Stimulated activated CD8-positive, alpha-beta memory T cell treated with anti-CD3 and anti-CD28 coated beads, Interleukin-12 subunit alpha, Interleukin-12 subunit beta, amount 100 ng/mL, for 1 hour (primary cell): ENCODE measurements at places on chromosomes 2 and 18.
A peak's percentile ranks its signal among the peaks of the same experiment; 100 is the strongest.

DNA sequence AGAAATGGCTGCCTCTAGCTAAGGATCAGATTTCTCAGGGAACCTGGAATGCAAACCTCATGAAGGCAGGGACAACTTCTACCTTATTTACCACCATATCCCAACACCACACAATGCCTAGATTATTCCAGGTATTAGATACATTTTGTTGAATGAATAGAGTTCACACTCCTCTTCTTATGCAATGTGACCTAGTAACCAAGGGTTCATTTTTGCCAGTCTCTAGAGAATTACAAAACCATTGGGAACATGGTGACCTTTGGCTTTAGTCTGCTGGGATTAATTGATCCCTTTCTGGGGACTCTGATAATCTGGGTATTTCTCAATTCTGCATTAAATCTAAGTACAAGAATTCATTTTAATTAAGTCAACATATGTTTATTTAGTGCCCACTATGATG lies 35.2 kb upstream of the SERTAD2 start:
- DNase-seq, result no peak

DNA sequence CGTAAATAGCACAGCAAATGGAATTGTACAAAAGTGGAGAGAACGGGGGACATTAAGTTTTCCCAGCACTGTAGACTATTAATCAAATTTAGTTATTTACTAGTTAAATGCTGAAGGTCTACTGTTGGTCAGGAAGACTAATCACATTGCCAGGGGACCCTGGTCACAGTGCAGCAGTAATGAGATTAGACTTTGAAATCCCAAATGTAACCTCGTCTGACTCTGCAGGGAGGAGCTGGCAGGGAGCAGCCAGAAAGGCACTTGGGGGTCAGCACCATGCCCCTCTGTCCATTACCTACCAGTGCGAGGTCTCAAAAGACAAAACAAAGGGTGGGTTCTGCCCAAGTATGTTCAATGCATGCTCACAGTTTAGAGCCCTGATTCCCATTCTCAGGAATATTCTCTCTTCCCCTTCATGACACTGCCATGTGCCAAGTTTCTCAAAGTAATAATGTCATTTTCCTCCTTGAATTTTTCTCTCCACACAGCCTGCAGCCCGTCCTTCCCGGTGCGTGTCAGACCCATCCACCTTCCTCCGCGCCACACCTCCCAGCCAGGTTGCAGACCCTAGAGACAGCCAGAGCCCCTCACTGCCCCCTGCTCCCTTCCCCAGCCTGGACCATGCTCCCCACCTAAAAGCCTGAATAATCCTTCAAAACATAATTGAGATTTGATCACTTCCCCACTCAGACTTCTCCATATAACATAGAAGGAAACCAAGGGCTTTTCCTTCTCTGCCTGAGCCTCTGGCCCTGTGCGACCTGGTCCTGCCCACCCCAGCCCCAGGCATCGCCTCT lies 52.5 kb downstream of the TMEM18 start:
- no peak for DNase-seq

DNA sequence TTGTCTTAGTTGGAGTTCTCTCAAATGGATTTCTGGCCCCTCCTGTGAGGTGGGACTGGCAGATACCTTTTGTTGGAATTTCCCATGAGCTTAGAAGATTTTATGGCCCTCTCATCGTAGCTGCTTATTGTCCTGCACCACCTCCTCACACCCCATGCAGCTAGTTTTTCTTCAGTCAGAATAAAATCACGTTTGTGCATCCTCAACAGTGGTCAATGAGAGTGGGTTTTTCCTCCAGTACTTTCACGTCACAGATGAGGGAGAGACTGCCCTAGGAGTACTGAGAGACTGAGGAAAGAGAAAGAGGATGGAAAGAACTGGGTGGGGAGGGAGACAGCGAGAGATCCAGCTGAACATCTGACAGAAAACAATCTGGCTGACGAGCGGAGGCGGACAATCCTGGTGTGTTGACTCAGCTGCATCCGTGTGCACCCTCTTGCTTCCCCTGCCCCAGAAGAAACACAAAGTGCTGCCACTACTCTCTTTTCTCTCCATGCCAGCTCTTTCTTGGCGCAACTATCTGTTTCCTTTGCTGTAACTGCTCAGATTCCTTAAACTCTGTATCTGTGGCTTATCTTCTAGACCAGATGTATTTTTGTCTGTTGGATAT lies 7.4 kb downstream of the RAPGEF4 start:
- DNase-seq, result no peak

- DNase-seq, result no peak
These were observed 116.3 kb upstream of the HAAO start for GRCh38 chr2:42908518-42909200.

- DNase-seq, result no peak
These were observed 147.7 kb upstream of the GATA6 start for GRCh38 chr18:22021701-22022100.

- DNase-seq, result no peak
These were observed 44.1 kb upstream of the GPC1 start for GRCh38 chr2:240391111-240392051.

DNA sequence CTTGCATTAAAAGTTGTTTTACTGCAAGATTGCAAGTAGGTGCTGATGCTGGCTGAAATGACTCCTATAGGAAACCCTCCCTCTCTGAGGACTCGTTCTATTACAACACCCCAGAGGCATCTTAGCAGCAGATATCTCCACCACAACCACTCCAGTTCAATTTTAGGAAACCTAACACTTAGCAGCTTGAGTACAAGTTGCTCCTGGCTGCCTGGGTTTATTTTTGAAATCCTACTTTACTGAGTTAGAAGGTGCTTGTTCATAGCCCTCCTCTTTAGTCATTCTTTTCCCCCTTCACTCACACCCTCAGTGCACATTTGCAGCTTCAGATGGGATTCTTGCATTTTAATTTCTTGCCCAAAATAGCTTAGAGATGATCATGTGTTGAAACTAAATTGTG lies 111.5 kb downstream of the MTCL1 start:
- DNase-seq, result no peak

- no peak for DNase-seq
These were observed 50.9 kb downstream of the COL3A1 start for GRCh38 chr2:189024901-189025618.

- DNase-seq, result no peak
These were observed 12.3 kb downstream of the KCTD1 start for GRCh38 chr18:26536032-26536431.

GRCh38 chr2:75458201-75458600 lies 102.5 kb downstream of the EVA1A start:
- no peak for DNase-seq

DNA sequence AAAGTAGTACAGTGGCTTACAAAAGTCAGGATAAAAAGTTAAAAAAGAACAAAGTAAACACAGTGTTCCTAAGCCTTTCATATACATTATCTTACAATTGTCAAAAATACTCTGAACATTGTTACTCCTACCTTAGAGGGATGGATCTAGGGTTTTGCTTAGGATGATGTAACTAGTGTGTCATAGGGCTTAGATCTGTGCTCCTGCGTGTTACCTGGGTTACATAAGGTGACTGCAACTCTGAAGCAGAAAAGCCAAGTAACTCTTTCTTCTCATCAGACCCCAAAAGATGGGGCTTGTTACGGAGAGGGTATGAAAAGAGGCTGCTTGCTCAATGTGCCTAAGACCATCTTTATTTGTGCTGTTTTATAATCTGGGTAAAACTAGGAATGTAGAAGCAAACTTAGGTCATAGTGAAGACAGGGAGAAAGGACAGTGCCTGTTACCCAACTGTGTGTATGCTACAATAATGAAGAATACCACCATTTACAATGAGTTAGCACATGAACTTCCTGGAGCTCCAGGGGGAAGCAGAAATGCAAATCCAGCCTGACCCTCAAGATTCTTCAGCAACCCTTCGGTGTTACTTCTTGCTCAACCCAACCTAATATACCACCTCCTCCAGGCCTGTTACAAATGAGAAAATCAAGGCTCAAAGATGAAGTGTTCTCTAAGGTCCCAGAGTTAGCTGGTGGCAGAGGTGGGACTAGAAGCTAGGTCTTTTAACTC lies 42.0 kb upstream of the STK17B start:
- DNase-seq, result no peak

DNA sequence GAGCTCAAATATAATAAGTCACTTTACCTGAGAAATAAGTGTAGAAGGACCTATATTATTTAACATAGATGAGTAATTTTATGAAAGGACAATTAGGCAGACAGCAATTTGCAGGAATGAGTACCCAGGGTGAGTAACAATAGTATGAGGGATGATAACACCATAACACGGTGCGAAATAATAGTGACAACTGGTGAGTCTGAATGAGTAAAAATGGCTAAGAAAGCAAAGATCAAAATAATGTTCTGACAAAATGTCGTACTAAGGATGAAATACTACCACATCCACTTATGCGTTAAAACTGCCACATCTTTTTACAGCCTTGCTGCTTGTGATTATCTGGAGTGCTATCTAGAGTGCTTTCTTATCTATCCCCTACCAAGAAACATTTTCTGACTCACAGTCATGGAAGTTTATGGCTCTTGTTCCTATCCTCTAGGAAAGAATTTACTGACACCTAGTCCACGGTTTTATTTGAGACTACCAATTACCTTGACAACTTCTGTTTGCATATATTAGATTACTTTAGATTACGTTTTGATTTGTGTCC lies 929.7 kb downstream of the LRP1B start:
- DNase-seq, result no peak

- no peak for DNase-seq
These were observed 184.8 kb upstream of the VWC2L start for GRCh38 chr2:214226061-214226460.

DNA sequence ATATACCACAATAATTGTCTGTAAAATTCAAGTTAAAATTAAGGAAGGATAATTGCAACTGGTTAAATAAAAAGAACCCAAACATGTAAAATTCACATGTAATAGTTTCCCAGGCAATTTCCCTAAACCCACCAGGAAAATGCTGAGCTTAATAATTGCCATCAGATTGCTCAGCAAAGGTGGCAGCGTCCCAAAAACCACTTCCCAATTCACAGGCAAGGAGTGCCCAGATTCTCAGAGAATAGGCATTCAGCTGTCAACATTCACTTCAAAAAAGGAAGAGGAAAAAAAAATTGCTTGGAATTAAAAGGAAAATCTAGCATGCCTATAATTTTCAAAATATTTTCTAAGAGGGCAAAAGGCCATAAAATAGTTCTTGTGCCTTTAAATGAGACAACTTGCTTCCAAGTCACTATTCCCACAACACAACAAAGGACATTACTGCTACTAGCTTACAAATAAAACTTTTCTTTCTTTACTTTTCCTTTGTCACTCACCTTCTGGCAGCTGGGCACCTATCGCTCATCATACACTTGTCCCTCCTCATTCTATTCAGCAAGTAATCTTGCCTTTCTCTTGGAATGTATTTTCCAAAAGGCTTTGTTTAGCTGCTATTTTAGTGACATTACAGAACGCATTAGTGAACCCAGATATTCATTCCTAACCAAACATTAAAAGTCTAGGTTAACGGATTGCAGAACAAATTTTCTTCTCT lies 15.2 kb downstream of the SRBD1 start:
- DNase-seq, result no peak

DNA sequence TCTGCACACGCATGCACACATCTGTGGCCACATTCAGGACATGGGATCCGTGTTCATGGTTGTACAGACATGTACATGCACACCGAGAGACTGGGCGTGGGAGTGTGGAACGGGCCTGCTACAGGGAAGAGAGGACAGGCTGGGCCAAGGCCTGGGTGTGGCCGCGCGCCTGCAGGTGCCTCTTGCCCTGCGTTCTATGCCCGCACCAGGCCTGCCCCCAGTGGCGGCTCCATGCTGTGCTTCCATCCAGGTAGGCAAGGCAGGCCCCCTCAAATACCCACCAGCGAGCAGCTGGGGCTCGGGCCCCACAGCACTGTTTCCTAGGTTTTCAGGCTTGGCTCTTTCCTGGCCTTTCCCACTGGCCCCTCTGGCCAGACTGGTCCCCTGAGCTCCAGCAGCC lies 15.5 kb upstream of the PTMA start:
- no peak for DNase-seq

GRCh38 chr2:26922405-26923188 lies 47.8 kb upstream of the MAPRE3 start:
- DNase-seq, result peak; percentile 7

- DNase-seq, result no peak
These were observed 12.1 kb downstream of the CAPN14 start for GRCh38 chr2:31205186-31205585.

DNA sequence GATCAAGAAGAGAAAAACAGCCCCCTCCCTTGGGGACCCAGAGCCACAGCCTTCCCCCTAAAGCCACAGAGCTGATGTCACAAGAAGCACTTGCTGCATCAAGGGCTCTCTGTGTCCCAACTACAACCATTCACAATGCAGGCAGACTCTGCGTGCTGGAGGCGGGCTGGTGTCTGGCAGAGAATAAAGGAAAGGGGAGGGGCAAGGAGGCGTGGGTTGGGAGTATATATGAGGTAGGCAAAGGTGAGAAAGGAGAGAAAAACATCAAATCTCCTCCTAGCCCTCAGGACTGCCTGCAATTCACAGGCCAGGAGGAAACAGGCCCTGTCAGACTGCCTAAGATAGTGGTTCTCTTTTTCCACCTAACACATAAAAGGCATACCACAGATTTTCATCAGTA lies 48.8 kb upstream of the IHH start:
- DNase-seq, result no peak

DNA sequence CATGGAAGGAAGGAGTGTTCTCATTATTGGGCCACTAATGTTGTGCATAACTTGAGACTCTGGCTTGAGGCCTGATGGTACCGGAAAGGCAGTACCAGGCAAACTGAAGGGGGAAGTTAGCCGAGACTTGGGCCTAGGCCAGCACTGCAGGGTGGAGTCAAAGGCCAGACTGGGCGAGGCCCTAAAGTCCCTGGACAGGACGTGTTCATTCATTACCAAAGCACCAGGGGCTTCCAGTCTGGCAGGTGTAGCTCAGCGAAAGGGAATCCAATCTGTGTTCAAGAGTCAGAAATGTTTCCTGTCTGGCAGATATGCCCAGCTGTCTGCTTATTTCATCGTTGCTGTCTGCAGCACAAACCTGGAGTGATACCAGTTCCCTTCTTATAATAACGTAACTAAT lies 4.7 kb upstream of the ITSN2 start:
- no peak for DNase-seq

GRCh38 chr18:59612381-59612780 lies 84.8 kb downstream of the CCBE1 start:
- DNase-seq, result no peak
